Hematopoietic multipotent progenitor cell (in vitro differentiated cells): ENCODE measurements at places on chromosomes 11 and 22.
A peak's percentile ranks its signal among the peaks of the same experiment; 100 is the strongest.

GRCh38 chr22:41557401-41558240, 3.2 kb upstream of the CSDC2 start:
- DNase-seq, result no peak

GRCh38 chr11:111399187-111400031, 20.3 kb upstream of the POU2AF1 start:
- no peak for DNase-seq

- no peak for DNase-seq
Measured at GRCh38 chr11:65503368-65503948, 4.6 kb downstream of the MALAT1 start.

DNA sequence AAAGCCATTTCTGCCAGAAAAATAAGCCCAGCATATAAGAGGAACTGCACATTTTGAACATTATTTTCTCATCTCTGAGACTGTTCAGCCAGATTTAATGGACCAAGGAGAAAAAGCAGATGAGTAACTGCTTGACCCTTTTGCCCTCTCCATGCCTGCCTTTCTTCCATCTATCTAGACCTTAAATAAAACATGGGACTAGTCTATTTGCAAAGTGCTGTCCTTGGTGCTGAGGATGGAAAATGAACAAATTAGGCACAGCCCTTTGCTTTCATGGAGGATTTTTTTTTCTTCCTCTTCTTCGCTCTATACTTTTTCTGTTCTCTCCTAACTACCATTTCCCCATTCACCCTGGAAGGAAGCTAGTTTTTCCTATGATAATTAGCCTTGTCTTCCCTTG, 361.3 kb downstream of the GRM5 start:
- DNase-seq, result no peak

- DNase-seq, result no peak
Measured at GRCh38 chr22:19330865-19331418, 39.4 kb upstream of the CLTCL1 start.

GRCh38 chr22:44523981-44524759, 26.1 kb upstream of the RTL6 start:
- no peak for DNase-seq

- DNase-seq, result no peak
Measured at GRCh38 chr22:35882211-35883030, 146.2 kb downstream of the RBFOX2 start.

- no peak for DNase-seq
Measured at GRCh38 chr11:47464483-47464882, 15.5 kb upstream of the RAPSN start.

- no peak for DNase-seq
Measured at GRCh38 chr22:39913886-39914285, 13.0 kb downstream of the GRAP2 start.

GRCh38 chr22:24046024-24046423, 34.9 kb downstream of the CABIN1 start:
- DNase-seq, result no peak

DNA sequence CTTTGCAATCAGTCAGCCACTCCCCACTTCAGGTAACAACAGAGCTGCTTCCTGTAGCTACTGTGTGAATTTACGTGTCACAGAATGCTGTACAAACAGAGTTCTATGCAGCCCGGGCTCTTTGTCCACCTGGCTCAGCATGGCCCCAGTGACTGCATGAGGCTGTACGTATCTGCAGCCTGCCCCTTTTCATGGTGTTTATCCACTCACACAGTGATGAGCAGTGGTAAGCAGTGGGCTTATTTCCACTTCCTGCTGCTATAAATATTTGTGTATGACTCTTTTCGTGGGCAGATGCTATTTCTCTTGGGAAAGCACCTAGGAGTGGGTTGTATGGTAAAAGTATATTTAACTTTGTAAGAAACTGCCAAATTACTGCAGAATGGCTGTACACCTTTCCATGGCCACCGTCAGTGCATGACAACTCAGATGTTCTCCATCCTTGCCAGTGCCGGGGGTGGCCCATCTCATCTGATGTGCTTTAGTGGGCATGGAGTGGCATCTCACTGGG, 43.3 kb downstream of the MYEOV start:
- DNase-seq, result peak; percentile 18

- no peak for DNase-seq
Measured at GRCh38 chr11:99932684-99933083, 754.4 kb upstream of the ARHGAP42 start.

DNA sequence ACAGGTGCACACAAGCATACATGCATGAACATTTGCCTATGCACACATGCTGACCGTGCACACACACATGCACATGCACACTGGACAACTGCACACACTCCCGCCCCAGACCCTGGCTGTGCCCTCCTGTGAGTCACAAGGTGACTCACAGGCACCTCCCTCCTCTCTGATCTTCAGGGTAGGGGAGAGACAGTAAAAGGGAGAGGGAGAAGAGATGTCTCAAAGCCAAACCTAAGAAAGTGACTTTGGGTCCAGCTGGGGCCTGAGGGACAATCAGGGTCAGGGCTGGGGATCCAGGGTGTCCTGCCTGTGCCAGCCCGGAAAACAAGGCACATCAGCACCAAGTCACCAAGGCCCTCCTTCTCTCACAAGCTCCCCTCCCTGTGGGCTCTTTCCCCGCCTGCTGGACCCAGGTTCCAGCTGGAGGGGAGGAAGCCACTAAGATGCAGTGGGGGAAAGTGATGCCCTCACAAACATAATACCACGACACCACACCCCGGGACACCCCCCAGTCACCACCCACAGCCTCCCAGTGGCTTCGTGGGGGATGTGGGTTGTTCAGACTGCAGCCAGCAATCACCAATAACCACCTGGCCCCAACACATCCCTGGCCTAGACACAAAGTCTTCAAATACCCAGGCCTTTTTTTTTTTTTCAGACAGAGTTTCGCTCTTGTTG, 39.3 kb downstream of the PDGFB start:
- peak; percentile 34 for DNase-seq

- DNase-seq, result no peak
Measured at GRCh38 chr11:124896071-124896750, 1.5 kb downstream of the ROBO4 start.

DNA sequence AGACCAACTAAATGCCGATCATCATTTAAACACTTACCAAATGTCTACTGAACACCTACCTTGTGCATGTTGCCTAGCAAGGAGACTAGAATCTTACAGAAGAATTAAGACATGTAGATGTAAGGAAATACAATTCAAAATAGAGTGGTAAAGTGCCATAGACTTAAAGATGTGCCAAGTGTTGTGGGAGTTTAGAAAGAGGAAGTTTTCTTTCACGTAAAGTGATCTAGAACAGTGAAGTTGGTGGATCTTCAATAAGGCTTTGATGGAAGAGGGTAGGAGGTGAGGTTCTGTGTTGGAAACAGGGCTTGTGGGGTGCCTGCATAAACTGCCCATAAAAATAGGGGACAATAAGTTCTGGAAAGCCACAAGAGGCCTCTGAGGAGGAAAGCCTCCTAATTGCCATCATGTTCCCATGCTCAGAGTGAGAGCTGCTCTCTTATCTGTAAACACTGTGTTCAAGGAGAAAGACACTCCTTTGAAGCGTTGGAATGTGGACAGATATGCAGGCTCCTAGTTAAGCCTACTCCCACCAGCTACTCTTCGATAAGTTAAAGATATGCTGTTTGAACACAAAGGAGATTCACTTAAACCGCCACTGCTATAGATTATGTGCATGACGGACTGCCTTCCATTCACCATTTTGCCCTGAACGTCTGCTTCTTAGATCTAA, 66.7 kb downstream of the HSD17B12 start:
- DNase-seq, result no peak

DNA sequence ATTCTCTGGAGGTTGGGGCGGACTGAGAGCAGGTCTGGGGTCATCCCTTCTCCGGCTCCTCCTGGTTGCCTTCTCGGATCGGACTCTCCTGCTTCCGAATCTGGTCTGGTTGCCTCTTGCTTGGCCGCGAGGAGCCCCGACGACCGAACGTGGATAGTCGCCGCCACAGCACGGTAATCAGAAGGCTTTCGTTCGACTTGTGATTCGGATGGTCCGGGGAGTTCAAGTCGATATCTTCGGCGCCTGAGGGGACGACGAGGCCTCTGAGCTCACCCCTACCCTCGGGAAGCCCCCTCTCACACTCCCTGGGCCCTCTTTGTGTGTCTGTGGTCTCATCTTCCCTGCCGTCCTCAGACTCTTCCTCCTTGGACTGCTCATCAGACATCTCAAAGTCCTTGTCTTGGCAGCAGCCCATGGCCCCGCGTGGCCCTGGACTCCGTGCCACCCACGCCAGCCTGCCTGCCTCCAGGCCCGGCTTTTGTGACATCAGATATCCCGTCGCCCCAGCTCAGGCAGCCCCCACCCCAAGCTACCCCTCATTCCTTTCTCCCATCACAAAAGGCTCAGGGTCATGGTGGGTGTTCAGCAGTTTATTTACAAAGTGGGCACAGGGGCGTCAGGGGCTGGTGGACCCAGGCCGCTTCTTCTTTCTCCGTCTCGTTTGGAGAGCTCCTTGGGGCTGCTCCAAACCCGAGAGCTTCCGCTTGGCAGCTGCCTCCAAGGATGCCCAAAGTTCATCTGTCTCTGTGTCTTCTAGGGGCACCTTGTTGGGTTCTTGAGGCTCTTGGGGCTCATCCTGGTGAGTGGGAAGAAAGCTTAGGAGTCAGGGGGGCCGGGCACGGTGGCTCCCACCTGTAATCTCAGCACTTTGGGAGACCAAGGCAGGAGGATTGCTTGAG, at the start of gene TEX54:
Gene TEX54, minus strand, starts transcription at position 506 of the 899 bp plus-strand sequence.
- DNase-seq, result no peak

DNA sequence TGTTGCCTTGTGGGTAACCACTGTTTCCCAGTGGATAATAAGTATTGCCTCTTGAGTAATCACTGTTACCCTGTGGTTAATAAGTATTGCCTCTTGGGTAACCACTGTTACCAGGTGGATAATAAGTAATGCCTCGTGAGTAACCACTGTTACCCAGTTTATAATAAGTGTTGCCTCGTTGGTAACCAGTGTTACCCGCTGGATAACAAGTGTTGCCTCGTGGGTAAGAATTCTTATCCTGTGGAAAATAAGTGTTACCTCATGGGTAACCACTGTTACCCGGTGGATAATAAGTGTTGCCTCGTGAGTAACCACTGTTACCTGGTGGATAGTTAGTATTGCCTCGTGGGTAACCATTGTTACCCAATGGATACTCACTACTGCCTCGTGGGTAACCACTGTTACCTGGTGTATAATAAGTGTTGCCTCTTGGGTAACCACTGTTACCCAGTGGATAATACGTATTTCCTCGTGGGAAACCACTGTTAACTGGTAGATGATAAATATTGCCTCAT, 24.1 kb upstream of the NXPE4 start:
- DNase-seq, result no peak

GRCh38 chr11:112665291-112665690, 295.9 kb upstream of the NCAM1 start:
- no peak for DNase-seq

DNA sequence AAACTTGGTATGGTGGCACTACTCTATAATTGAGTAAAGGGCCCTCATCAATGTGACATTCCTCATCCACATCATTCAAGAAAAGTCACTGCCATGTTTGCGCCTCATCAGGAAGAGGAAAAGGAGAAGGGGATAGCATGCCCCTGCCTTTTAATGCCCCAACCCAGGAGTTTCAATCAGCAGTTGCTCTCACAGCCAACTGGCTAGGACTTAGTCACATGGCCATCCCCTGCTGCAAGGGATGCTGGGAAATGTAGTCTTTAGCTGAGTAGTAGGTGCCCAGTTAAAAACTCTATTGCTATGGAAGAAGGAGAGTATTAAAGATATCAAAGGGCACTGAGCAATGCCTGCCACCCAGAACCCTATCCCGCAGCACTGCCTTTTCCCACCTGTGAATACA, 10.9 kb upstream of the CCND1 start:
- DNase-seq, result no peak

DNA sequence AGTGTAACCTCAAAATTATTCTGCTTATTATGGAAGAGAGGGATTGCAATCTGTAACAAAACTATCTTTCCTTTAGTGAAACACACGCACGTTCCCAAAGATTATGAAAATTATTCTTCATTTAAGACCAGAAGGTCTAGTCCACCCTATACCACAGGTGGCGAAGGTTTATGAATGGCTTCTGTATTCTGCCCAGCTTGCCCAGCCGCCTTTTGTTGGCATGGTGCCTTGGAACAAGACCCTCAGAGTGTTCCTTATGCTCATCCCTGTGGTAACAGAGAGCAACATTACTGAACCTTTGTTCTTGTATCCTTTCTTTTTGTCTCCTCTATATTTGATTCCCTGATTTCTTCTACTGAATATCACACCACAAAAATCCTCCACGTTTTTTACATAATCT, 116.4 kb downstream of the FAR1 start:
- no peak for DNase-seq

GRCh38 chr11:43959321-43959995, 17.0 kb downstream of the C11orf96 start:
- no peak for DNase-seq

GRCh38 chr11:31782257-31782656, 28.9 kb downstream of the PAX6 start:
- no peak for DNase-seq

DNA sequence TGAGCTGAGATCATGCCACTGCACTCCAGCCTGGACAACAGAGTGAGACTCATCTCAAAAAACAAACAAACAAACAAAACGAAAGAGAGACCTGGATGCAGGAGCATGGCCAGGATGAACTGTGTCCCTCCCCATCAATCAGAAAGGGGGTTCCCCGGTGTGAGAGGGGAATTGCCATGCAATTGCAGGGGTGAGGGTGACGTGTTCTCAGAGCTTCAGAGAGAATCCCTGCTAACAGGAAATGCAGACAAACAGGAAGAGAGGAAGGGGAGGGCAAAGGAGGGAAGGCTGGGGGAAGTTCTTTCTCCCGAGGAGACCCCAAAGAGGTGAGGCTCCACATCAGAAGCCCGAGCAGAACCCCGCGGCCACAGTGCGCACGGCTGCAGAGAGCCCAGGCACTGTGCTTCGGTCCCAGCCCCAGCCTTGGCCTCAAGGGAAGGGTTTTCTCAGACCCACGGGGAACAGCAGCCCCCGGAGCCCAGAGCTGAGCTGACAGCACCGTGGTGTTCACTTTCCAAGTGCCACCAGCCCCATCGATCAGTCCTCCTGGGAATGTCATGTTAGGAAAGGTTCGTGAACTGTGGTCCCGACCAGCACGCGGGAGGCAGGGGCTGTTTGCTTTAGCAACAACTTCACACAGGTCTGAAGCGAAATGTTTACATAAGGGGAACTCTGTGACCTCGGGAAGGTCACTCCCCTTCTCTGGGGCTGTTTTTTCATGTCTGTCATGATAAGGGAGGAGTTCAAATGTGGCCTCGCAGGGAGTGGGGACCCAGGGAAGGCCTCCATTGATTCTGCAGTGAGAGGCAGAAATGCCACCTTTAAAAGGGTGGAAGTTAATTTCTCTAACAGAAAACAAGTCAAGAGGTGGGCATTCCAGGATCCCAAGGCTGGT, 108.0 kb upstream of the ANO1 start:
- no peak for DNase-seq

DNA sequence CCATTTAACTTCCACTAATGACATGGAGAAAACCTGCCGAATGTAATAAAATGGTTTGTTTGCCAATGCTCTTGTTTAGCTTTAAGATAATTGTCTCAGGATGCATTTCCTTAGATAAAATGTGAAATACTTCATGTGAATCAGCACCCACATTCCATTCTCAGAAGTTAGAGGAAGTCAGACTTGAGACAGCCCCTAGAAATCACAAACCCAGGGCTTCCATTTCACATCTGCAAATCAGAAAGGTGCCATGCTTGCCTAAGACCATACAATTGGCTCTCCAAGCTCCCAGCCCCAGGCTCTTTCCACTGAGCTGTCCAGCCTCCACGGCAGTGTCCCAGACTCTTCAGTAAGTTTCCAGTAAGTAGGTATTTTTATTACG, 35.6 kb upstream of the ADORA2A start:
- DNase-seq, result no peak
